Stimulated activated CD4-positive, alpha-beta T cell treated with anti-CD3 and anti-CD28 coated beads, Interleukin-1b, Interleukin-23, amount 100 ng/mL, for 1 hour (primary cell): ENCODE measurements at places on chromosomes 1 and 21.
A peak's percentile ranks its signal among the peaks of the same experiment; 100 is the strongest.

DNA sequence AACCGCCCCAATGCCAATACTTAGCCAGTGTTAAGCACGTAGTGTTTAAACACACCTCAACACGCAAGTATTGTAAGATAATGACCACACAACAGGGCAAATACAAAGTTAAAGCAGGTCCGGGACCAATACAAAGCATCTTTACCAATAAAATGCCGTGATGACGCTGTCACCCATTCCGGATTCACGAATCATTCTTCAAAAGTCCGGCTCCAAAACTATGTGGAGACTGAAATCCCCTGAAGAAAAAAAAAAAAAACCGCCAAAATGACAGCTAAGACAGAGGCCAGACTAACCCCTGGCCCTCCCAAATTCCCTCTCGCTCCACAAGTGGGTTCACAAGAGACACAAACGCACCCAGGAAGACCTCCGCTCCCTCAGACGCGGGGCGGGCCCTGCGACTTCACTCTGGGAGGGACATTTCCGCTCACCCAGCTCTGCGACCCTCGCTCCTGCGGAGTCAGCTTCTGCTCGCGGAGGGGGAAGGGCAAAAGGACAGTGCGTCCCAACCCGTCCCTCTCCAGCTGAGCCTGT is 625 bp upstream of the DARS2 start:
- no peak for DNase-seq

DNA sequence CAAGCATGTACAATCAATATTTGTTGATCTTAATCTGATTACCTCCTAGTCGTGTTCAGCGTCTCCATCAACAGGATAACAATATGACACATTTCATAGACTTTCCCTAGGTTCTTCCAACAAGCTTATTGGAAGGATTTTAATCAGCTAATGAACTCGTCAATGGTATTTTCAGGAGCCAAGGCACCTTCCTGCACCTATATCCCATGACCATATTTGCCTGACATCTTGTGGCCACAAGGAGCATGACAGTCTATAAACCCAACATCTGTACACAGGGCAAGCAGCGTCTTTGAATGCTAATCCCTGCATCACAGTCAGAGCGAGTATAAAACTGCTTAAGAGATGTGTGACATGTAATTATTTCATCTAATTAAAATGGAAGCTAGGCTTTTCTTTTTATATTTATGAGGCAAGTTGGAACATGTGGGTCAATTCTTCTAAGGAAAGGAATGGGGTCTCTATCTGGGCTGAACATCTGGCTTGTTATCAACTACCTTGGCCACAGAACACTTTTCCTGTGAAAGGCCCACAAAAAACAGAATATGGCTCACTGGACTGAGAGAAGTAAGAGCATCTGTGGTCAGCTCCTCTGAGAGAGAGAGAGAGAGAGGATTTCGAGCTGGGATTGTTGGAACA is 388.8 kb downstream of the NTNG1 start:
- DNase-seq: no peak

- no peak for DNase-seq
These were observed 10.1 kb downstream of the RAB7B start for GRCh38 chr1:205993068-205993467.

- no peak for DNase-seq
These were observed 71.2 kb upstream of the NRIP1 start for GRCh38 chr21:15135867-15136629.

- no peak for DNase-seq
These were observed 31.9 kb upstream of the FHAD1 start for GRCh38 chr1:15215116-15215515.

GRCh38 chr1:51794260-51794659 is 84.3 kb downstream of the NRDC start:
- DNase-seq: no peak

GRCh38 chr1:32052887-32053286 is 19.9 kb upstream of the TMEM39B start:
- no peak for DNase-seq

GRCh38 chr1:65165269-65165993 is 17.4 kb downstream of the AK4 start:
- no peak for DNase-seq

DNA sequence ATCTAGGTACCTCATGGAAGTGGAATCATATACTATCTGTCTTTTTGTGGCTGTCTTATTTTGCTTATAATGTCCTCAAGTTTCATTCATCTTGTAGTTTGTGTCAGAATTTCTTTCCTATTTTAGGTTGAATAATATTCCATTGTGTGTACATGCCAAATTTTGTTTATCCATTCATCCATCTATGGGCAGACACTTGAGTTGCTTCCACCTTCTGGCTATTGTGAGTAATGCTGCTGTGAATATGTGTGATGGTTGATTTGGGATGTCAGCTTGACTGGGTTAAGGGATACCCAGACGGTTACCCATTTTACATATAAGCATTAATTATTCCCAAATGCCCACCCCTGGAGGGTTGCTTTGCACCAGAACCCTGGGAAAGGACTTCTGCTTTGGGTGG is 477.5 kb downstream of the PTPRU start:
- no peak for DNase-seq

DNA sequence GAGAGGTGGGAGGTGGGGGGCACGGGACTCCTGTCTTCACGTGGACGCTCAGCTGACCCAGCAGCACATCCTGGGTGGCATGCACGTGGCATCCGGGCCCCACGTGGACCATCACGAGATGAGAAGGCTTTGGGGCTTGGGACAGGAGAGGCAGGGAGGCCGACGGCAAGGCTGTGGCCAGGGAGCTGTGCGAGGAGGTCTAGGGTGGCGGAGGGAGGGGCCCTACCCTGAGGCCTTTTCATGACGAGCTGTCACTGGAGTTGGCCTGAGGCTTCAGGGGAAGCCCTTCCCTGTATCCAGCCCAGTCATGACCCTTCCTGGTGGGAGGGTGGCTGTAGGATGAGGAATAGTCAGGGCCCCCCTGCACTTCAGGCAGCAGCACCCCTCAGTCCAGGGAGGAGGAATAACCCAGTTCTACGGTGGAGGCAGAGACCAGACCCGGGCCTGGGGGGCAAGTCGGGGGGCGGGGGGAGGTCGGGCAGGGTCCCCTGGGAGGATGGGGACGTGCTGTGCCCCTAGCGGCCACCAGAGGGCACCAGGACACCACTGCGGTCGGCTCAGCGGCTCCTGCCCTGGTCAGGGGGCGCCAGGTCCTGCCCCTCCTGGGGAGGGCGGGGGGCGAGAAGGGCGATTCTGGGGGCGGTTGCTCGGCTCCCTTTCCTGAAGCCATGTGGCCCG is 2.0 kb upstream of the PERM1 start:
- DNase-seq: peak; percentile 52

- no peak for DNase-seq
These were observed 3.0 kb downstream of the TTC39A start for GRCh38 chr1:51327386-51327785.

- DNase-seq: no peak
These were observed 195.0 kb upstream of the NRIP1 start for GRCh38 chr21:15259824-15260223.

DNA sequence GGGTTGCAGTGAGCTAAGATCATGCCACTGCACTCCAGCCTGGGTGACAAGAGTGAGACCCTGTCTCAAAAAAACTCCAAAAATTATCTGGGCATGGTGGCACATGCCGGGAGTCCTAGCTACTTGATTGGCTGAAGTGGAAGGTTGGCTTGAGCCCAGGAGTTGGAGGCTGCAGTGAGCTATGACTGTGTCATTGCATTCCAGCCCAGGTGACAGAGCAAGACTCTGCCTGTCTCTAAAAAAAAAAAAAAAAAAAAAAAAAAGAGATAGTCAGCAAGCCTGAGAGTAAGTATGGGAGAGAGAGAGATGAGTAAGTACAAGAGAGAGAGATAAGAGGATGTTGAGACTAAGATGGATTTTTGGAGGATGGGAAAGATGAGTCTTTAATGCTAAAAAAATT is 180.8 kb upstream of the CACYBP start:
- no peak for DNase-seq

DNA sequence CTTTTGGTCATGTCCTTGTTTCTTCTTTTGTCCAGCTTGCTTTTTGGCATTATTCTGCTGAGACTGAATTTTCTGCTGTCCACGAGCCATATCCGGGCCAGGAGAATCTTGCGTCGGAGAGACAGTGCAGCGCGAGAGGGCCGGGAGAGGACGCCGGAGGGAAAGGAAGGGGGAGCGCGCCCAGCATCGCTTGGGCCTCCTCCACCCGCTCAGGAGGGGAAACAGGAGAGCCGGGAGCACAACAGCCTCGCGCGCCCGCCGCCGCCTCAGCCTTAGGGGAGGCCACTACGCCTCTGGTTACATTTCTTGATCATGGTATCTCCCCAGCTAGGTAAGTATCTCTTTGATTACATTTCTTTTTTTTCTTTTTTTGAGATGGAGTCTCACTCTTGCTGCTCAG is 7.4 kb upstream of the DEGS1 start:
- DNase-seq: no peak

DNA sequence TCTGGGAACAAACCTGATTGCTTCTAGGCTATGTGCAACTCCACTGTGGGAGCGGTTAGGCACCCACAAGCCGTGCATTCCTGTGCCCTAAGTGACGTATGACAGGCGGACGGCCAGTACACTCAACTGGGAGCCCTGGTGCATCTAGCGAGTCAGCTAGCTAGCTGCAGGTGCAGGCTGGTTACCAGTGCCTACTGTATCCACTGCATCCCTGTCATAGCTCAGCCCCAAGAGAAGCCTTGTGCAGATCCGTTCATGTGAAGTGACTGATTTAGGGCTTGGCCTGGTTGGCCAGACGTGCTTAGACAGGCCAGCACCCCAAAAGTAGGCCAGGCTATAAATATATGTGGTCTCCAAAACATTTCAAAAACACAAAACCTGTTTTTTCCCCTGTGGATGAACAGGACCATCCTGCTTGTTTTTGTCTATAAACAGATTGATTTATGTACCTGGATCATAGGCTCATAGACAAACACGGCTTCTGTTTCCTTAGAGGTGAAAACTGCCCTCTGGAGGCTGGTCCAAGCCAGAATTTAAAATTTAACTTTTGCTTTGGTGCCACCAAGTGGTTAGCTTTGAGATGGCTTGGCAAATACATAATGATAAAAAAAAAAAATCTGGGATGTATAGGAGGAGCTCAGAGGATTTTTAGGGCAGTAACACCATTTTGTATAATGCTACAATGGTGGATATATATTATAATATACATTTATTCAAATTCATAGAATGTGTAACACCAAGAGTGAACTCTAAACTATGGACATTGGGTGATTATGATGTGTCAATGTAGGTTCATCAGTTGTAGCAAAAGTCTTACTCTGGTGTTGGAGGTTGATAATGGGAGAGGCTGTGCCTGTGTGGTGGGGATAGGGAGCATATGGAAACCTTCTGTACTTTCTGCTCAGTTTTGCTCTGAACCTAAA is 68.5 kb downstream of the GIPC2 start:
- no peak for DNase-seq

DNA sequence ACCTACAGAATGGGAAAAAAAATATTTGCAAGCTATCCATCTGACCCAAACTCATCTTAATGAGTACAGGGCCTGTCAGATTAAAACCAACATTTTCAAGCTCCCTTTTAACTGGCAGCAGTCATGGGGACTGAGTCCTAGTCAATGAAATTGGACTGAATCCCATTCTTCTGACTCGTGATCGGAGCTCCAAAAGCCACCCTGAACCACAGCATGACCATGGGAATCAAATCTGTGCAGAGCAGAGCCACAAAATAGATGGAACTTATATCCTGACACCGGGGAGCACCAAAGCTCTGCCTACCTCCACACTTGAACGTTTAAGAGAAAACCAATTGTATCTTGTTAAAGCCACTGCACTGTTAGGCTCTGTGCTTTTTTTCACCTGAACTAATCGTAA is 5.0 kb upstream of the RWDD3 start:
- DNase-seq: no peak

- DNase-seq: no peak
These were observed 83.2 kb downstream of the CLDN17 start for GRCh38 chr21:30083225-30083945.

DNA sequence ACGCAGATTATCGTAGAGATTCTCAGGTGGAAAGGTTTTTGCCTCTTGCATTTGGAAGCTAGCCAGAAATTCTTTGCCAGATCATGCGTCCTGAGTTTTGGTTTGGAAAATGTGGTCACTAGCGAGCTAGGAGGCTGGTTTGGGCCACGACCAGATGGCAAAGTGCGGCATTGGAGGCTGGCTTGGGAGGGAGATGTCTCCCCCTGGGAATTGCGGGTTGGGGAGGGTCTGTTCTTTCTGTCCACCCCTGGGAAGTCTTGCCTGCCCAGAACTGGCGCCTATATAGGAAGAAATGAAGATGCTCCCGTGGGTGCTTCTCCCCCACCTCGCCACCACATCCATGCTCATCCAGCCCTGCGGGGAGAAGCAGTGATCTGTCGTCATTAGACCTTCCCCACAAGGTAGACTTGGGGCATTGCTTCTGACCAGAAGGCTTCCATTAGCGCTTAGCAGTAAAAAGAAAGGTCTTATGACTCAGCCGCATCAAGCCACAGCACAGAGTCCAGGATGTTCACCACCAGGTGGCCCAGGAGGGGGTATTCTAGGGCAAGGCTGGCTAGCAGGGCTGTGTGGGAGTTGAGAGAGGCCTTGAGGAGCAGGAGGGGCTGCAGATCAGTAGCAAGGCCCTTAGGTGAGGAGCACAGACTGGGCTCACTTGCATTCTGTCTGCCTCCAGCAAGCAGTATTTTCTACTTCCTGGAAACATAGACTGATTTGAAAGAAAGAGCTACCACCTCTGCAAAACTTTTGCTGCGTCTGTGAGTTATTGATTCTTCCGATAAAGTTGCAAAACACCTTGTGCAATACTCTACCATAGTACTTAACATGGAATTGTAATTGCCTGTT is 1.5 kb upstream of the PTP4A2 start:
- no peak for DNase-seq

DNA sequence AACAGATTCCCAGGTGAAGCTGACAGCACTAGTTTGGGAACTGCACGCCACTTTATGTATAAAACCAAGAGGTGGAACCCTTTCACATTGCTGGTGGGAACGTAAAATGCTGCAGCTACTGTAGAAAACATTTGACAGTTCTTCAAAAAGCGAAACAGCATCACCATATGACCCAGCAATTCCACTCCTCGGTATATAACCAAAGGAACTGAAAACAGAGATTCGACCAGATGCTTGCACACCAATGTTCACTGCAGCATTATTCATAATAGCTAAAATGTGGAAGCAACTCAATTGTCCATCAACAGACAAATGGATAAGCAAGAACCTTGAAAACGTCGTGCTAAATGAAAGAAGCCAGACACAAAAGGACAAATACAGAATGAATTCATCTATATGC is 17.5 kb downstream of the RSPH1 start:
- no peak for DNase-seq

DNA sequence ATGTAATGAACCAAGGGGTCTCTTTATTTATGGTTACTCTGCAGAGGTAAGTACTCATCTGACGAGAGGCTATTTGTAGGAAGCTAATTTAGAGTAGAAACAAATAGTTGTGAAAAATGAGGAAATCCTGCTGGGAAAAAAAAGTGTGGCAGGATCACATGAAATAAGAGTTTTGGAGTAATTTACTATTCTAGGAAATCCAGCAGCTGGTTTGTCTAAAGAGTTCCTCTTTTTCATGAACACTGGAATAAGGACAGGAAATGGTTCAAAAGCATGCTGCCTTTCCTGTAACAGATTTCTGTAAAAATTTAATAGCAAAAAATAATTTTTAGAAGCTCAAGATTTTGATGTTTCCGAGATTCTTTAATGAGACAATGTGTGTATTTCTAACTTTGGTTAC is 177.3 kb downstream of the CHRM3 start:
- no peak for DNase-seq
